ENCODE measurements at places on chromosomes 2 and 18.
A peak's percentile ranks its signal among the peaks of the same experiment; 100 is the strongest.

- DNase-seq: no peak
Observed at GRCh38 chr2:85114586-85115330, 18.4 kb upstream of the TCF7L1 start.

DNA sequence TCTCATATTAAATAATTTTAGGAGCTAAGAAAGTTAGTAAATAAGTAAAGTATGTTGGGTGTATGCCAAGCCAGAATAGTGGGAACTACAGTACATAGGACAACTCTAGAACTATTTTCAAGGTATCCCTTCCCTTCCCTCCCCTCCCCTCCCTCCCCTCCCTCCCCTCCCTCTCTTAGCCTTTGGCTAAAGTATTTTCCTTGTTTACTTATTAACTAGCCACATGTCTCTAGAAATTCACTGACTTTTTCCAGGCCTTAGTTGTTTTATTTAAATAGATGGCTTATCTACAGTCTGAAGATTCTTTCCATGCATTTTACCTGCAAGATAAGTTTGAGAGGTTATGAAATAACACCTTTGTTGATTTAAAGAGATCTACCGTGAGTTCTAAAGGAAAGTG, 402.1 kb downstream of the PARD3B start:
- DNase-seq: peak; percentile 30

DNA sequence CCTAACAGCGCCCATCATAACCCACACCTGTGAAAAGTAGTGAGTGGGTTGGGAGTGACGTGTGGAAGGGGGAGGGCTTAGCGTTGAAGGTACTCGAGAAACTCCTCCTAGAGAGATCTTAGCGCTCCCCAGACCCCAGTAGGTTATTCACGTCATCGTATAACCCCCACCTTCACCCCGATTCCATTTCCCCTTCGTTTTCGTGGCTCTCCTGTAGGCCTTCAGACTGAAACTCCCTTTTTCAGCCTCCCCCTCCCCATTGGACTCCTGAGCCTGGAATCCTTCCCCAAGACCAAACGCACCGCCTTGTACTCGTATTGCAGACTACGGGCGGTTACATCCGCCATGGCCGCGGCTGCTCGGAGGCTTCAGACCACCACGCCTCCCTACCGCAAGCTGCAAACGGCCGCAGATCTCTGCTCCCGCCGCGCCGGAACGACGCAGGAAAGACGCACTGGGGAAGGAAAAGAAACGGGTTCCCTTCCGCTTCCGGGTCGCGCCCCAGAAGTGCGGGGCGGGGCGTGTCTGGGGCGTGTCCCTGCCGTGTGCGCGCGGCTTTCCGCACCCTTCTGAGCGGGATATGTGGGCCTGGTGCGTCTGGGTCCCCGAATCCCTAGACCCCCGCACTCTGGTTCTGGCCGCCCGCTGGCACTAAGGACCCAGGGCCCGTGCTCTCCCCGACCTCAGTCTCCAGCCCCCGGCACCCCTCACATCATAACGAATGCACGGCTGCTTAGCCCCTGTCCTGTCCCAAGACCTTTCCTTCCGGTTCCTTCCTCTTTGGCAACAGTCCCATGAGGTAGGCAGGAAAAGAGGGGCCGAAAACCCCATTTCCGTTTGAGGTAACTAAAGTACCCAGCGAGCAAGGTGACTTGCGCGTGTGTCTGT, at the start of gene SNRNP200:
SNRNP200 (minus strand) TSS at position 456 of the 888 bp plus-strand sequence; CDS start at position 347, 109 bp downstream.
- peak; percentile 98 for DNase-seq

DNA sequence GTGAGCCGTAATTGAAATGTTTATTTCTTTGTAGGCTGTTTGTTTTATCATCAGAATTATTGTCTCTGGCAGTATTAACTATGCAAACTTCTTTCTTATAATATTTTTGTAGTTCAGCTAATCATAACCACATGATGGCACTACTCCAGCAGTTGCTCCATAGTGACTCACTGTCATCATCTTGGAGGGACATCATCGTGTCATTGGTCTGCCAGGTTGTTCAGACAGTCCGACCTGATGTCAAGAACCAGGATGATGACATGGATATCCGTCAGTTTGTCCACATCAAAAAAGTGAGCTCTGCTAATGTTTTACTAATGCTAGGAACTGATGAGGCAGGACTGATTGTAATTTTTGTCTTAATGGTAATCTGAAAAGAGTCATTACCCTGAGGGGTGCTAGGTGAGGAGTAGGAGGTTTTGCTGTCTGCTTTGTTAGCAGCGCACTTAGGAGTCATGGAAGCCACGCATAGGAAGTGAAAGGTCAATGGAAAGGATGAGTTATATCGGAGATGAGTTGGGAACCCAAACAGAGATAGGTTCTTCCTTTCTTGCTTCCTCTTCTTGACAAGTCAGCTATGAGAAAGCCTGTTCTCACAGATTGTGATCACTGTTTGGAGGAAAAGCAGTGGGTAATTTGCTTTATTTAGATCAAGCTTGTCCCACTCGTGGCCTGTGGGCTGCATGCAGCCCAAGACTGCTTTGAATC, 49.2 kb downstream of the PIKFYVE start:
- no peak for DNase-seq
